Left renal cortex interstitium (tissue), 4 donors: ENCODE measurements at places on chromosomes 11 and 22.

GRCh38 chr11:87150936-87151335 lies 113.2 kb downstream of the TMEM135 start:
- DNase-seq = no peak

DNA sequence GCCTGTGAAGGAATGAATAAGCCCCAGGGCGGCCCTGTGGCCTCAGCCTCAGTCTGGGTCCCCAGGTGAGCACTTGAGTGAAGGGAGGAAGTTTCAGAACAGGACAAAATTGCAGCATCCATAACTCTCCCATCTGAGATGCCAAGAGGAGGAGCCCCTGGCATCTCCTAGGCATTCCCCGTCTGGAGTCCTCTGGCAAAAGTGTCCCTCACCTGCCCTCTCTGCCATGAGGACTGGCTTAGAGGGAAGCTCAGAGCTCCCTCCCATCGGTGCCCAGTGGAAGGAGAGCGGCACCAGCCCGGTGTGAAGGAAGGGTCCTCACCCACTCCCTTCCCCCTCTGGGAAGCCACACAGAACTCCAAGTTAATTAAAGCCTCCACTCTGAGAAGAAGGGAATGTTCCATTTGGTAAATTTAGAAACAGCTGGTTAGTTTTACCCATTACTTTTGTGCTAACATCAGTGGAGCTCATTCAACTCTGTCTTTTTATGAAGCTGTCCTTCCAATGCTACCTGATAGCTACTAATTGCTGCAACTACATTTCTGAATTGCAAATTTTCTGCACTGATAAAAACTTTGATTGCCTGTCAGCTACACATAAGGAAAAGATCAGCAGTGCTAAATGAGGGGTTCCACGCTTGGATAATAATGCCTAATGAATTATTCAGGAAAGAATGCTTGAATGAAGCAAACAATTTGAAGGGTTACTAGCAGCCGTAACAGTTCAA lies 123.3 kb upstream of the RCN1 start:
- no peak for DNase-seq

- DNase-seq = no peak
Measured at GRCh38 chr11:35056391-35057093, 82.4 kb upstream of the CD44 start.

GRCh38 chr11:108685419-108686130 lies 20.7 kb downstream of the DDX10 start:
- DNase-seq = no peak

DNA sequence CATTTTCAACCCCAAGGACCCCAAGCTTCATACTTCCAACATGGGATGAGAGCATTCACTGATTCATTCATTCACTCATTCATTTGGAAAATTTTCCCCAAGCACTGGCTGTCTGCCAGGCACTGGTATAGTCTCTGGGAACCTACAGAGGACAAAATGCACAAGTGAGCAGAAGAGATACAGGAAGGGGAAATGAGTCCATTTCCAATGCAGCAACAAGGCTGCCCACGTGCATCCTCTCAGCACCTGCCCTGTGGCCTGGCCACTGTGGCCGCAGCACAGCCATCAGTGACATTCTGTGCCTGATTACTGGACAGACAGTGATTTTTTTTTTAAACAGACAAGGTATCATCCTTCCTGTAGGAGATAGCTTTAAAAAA lies 96.0 kb upstream of the PITPNB start:
- no peak for DNase-seq

DNA sequence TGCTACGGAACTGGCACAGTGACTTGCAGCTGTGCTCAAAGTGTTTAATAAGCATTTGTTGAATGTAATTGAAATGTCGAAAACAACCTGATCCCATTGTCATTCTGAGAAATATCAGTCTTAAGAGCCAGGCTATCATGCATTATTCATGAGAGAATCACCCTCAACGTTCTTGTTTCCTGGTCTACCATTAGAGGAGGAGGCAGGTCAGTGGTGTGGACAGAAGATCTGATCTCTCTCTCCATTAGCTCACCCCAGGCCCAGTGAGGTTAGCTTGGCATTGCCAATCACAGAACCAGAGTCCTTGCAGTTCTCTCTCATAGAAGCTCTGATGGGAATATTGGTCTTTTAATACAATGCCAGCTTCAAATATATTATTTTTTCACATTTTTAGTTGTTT lies 121.1 kb upstream of the SPON1 start:
- DNase-seq = no peak

GRCh38 chr22:48047722-48048500 lies 1285.5 kb downstream of the TBC1D22A start:
- DNase-seq = no peak

- DNase-seq = no peak
Measured at GRCh38 chr22:45268167-45268957, 16.4 kb upstream of the UPK3A start.

DNA sequence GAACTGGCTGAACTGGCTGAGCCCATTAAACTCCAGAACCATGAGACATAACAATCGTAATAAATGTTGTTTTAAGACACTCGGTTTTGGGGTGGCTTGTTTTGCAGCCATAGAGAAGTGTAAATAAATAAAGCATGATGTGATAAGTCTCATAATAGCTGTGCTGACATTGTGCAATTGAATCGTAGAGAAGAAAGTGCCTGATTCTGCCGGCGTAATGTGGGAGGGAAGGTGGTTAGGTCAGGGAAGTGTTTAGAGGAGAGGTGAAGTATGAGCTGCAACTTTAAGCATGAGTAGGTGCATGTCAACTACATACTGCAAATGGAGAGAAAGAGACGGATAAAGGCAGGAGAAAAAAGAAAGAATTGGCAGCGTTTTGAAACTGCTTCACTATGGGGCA lies 217.1 kb downstream of the BLID start:
- no peak for DNase-seq

DNA sequence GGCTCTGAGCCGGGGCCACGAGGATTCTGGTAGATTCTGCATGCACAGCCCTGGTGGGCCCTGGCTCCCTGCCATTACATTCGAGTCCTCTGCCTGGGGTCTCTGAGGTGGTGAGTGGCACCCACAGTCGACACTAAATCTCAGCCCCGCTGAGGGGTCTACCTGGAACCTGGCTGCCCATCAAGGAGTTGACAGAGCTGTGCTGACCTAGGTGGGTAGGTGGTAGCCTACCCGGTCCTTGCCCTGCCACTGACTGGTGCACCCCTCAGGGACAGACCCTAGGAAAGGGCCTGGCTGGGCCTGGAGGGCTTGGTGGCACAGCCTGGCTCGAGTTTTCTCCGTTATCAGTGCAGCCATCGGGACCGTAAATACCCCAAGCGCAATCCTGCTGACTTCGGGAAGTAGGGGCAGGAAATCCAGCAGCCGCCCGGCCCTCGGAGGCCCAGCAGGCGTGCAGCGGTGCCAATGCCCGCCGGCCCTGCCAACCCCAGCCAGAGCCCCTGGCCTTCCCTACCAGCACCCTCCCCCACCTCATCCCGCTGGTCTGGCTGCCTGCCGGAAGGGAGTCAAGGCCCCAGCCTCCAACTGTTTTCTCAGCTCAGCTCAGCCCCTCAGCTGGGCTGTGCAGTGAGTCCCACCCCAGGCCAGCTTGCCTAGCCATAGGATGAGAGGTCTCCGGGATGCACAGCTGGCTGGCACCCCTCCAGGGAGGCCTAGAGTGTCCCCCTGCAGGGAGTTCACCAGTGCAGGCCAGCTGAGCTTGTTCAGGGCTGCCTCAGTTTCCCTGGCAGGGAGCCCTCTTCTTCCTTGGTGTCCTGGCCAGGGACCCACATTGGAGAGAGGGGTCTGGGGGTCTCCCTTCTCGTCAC lies 80.4 kb upstream of the KCNQ1OT1 start:
- DNase-seq = no peak

DNA sequence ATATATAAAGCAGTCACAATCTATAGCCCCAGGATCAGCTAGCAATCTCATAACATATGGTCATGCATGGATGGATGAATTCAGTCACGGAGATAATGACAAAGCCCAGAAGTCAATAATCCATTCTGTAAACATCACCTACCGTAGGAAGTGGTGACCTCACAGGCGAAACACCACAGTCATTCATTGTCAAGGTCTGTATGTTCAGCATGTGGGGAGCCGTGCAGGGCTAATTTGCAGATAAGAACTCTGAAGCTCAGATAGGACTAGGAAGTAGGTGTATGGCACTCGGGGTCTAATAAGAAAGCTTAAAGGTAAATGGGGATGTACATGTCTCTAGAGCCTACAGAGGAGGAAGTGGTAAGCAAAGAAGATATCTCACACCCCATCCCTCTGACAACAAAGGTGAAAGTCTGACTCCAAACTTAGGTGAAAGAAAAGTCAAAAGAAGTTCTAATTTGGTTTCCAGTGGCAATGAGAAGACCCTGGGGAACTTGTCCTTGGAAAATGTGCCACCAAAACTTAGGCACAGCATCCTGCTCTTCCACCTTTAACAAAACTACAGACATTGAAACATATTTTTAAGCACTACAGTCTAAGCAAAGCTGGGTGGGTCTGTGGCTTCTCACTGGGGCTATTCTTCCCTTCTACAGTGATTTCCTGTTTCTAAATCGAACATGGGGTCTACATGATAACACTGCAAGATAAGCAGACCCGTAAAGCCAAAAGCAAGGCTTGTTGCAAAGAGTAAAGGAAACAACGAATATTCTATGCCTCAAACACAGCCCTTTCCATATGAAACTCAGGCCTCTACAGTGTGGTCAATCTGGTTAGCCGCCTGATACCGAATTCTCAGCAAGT lies 5.2 kb downstream of the CRTAM start:
- DNase-seq = no peak

GRCh38 chr22:45493286-45493771 lies 9.4 kb upstream of the FBLN1 start:
- no peak for DNase-seq

DNA sequence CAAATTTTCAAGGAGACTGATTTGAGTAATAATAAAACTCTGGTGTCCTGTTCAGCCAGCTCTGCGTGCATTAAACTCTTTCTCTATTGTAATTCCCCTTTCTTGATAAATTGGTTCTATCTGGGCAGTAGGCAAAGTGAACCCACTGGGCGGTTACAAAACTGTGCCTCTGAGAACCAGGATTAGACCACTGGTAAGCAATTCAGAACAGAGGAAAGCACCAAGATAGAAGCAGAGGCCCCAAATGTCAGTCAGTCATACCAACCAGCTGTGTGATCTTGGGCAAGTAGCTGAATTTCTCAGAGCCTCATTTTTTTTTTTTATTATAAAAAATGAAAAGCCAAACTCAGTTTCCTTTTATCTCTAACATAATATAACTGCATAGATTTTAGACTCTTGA lies 54.9 kb downstream of the TRIM44 start:
- no peak for DNase-seq

- no peak for DNase-seq
Measured at GRCh38 chr11:66523611-66524010, 13.2 kb downstream of the BBS1 start.

- DNase-seq = no peak
Measured at GRCh38 chr22:47139790-47140119, 377.3 kb downstream of the TBC1D22A start.

DNA sequence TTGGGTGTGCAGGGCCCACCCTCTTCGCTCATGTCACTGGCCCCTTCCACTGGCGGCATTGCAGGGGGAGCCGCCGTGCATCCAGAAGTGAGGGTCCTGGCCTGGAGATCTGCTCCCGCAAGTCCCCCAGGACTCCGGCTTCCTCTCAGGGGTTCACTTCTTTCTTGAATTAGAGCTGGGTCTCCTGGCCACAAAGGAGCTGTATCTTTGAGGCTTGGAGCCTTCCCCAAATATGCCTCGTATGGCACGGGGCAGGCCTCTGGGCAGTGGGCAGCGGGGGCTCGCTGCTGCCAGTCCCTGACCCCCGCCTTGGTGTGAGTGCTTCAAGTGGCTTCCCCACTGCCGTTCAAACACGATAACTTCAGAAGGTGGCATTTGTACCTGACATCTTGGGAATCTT lies 7.4 kb upstream of the IFITM3 start:
- no peak for DNase-seq

DNA sequence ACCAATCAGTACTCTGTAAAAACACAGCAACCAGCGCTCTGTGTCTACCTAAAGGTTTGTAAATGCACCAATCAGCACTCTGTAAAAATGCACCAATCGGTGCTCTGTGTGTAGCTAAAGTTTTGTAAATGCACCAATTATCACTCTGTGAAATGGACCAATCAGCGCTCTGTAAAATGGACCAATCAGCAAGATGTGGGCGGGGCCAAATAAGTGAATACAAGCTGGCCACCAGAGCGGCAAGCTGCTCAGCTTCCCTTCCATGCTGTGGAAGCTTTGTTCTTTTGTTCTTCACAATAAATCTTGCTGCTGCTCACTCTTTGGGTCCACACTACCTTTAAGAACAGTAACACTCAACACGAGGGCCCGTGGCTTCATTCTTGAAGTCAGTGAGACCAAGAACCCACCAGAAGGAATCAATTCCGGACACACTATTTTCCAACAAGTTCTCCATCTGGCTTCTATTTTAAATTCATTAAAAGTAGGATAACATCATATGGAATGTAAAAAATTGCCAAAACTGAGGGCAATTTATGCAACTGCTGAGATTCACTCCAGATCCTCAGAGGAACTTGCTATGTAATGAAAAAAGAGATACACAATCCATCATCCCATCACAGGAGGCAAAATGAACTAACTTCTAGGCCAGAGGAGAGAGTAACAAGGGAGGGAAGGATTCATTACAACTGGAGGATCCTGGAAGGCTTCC lies 3.1 kb upstream of the PANX1 start:
- DNase-seq = no peak

- no peak for DNase-seq
Measured at GRCh38 chr11:8314916-8315315, 51.2 kb upstream of the LMO1 start.

DNA sequence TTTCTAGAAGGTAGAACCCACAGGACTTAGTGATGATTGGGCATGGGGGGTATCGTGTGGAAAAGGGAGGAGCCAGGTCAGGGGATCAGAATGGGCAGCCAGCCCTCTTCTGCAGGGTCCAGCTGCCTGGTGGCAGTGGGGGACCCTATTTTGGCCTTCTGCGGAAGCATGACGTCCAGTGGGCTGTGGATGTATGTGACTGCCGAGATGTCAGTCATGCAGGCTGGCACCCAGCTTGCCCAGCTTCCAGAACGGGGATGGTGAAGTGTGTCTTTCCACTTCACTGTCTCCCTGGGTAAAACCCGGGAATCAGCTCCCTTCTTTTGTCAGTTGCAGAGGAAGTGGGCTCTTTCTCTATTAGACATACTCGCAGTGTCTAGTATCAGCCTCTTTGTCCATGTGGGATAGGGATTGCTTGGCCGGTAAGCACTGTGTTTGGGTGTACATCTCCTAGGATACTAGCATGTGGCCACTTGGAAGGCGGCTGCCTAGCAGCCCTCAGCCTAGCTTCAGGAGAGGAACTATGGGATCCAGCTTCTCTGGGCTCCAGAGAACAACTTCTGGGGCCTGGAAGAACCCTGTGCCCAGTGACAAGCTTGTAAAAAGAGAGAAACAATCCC lies 51.4 kb downstream of the GRIK4 start:
- no peak for DNase-seq

- DNase-seq = no peak
Measured at GRCh38 chr11:117559698-117560097, 232.0 kb downstream of the CEP164 start.

DNA sequence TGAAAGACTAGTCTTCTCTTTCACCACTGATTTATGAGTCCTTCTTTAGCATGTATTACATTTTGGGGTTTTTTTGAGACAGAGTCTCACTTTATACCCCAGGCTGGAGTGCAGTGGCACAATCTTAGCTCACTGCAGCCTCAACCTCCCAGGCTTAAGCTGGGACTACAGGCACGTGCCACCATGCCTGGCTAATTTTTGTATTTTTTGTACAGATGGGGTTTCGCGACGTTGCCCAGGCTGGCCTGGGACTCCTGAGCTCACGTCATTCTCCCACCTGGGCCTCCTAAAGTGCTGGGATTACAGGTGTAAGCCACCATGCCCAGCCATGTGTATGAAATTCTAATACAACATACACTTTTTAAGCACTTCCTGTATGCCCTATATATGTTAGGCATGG lies 26.3 kb upstream of the CXCR5 start:
- DNase-seq = no peak

- DNase-seq = no peak
Measured at GRCh38 chr11:35111161-35112055, 27.6 kb upstream of the CD44 start.
